ENCODE measurements at places on chromosomes 7 and 10.

DNA sequence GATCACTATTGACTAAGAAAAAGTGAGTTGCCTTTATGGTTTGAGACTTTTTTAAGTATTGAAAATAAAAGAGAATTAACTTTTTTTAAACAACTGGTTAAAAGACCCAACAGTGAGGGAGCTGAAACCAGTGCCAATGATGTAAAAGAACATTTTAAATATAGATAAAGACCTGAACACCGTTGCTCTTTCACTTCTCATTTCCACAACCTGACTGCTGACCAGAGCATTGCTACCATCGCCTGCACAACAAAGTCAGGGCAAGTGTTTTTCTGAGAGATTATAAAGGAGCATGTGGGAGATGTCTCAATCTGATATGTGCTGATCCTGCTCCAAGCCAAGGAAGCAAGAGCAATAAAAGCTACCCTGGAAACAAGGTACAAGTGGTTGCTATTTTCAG, 34.7 kb downstream of the IMMP2L start:
- no peak for DNase-seq

GRCh38 chr7:151120896-151121295, 34.6 kb downstream of the AGAP3 start:
- DNase-seq, result no peak

GRCh38 chr10:65312876-65313275, 1613.0 kb upstream of the LRRTM3 start:
- no peak for DNase-seq

- DNase-seq, result no peak
Observed at GRCh38 chr7:158257516-158258410, 329.9 kb downstream of the PTPRN2 start.

GRCh38 chr7:149226840-149227494, 12.5 kb upstream of the ZNF212 start:
- no peak for DNase-seq

DNA sequence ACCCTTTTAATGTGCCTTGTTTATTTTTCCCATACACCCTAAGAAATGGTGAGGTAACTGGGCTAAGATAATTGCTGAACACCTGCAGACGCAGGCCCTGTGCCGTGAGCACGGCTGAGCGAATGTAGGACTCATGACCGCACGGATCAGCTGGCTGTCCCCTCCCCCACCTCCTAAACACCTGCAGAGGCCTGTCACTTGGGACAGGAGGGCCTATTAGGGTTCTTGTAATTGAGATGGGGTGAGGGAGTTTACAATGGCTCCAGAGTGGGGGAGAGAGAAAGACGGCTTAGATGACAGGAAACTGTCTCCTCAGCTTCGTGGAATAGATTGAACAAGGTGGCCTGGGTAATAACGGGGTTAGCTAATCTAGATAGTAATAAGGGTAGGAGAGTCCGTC, 291.7 kb upstream of the HABP2 start:
- DNase-seq, result no peak

DNA sequence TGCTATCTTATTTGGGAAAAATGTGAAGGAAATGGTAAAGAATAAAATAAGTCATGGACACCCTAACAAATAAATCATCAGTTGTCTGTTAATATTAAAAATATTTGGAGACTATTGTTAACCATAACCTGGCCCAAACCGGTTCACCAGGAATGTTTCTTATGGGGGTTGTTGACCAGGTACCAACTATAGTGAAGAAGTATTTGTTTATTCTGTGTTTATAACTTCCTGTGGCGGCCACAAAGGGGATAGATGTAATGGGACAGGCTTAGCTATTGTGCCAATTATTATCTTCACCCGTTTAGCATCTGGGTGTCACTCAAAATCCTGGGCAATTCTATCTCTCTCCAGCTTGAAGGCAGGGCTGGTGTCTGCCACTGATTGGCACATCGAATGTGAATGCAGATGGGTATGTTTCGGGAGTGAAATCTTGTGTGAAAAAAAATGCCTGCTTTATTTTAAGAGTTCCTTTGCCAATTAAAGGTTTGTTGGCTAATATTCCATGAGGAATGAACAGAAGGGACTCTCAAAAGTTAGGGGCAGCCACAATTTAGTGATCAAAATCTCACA, 500.9 kb downstream of the ARL4A start:
- no peak for DNase-seq

DNA sequence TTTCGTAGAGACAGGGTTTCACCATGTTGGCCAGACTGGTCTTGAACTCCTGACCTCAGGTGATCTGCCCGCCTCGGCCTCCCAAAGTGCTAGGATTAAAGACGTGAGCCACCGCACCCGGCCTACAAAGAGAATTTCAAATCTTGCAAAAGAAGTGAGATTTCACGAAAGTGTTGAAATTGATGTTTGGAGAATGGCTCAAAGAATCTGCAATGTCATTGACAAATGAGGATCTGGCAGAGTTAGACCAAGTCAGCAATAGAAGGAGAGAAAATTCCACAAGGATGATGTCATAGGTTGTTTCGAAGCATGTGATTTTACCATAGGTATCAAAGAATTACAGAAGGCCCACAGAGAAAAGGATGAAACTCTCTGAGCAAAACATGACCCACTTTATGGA, 71.7 kb downstream of the LYZL2 start:
- DNase-seq, result no peak

- no peak for DNase-seq
Observed at GRCh38 chr10:89082086-89082485, 91.5 kb downstream of the FAS start.

GRCh38 chr7:91668217-91668616, 212.3 kb downstream of the MTERF1 start:
- no peak for DNase-seq

DNA sequence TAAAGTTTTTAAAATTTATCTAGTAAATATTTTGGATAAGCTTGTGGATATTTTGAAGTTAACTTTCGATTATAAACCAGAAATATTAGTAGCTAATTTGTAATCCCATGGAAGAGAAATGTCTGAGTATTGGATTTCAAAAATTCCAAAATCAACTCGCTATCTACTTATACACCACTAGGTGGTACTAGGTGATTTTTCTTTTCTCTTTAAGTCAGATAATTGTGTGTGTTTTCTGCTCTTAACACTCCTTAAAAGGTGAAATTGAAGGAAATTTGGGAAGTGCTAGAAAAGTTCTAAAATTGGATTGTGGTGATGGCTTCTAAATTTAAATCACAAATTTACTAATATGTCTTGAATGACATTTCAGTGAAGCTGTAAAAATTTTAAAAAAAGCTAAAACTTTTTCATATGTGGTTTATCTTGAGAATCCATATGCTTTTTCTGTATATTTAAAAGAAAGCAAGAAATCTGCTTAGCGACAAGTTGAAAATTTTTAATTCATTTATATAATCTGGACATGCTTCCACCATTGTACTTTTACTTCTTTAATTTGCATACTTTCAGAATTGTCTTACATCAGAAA, 90.2 kb downstream of the IPMK start:
- peak; percentile 14 for DNase-seq

GRCh38 chr7:143416565-143417149, 8.0 kb upstream of the EPHA1 start:
- DNase-seq, result peak; percentile 46

DNA sequence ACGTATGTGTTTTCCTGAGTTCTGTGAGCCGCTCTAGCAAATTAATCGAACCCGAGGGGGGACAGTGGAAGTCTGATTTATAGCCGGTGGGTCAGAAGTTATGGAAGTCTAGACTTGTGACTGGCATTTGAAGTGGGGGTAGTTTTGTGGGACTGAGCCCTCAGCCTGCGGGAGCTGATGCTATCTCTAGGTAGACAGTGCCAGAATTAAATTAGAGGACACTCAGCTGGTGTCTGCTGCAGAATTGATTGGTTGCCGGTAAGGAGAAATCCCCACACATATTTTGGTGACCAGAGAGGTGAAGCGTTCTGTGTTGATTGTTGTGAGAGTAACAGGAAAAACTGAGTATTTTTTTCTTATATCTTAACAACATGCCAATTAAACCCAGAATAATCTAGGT, 143.8 kb upstream of the ADCY1 start:
- no peak for DNase-seq

GRCh38 chr10:71741029-71741428, 21.5 kb upstream of the C10orf105 start:
- DNase-seq, result no peak

DNA sequence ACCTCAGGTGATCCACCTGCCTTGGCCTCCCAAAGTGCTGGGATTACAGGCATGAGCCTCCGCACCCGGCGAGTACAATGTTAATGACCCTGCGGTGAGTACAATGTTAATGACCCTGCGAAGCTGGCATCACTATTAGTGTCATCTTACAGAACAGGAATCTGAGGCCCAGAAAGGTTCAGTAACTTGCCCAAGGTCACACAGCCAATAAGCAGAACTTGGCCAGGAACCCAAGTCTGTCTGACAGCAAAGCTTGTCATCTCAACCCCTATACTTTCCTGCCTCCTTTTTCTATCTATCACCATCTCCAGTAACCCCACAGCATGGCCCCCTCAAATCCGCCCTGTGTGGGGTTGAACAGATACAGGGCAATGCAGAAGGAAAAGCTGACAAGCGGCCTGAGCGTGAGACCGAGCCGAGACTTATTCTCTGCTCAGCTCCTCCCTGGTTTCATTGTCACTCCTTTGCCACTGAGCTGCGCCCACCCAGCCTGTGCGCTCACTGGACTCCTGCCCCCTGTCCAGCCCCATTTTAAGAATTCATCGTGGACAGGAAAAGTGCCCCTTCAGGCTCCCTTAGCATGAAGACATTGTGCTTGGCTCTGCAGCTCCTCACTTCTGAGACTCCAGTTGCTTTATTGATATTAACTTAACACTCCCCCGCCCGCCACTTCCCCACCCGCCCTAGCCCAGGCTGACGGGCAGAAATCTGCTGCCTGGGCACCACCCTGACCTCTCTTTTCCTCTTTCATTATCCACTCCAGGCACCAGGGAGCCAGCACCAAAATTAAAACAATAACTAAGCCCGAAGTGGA, 58.1 kb upstream of the LBX1 start:
- no peak for DNase-seq

DNA sequence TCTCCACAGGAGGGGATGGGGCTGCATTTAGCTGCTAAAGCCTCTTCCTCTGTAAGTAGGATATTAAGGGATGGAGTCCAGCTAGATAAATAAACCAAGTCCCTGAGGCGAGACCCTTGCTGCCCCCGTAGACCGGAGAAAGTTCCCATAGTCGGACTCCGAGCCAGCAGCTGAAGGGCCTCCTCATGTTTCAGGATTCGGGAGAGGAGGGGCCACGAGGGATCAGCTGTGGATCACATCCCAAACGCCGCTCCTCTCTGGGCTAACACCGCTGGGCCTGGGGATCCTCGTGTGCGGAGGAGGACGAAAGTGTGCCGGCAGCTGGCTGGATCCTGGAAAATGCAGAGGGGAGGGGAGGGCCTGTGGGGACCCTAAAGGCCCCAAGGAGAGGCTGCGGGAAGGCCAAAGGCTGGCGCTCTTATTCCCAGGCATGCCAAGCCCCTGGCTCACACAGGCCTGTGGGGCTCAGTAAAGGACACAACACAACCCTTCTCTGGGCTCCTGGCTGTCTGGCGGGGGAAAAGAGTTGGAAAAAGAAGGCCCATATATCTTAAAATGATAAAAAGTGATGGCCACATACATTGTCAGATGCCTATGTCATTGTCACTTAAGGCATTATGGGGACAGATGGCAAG, 82.5 kb upstream of the TMEM72 start:
- no peak for DNase-seq

DNA sequence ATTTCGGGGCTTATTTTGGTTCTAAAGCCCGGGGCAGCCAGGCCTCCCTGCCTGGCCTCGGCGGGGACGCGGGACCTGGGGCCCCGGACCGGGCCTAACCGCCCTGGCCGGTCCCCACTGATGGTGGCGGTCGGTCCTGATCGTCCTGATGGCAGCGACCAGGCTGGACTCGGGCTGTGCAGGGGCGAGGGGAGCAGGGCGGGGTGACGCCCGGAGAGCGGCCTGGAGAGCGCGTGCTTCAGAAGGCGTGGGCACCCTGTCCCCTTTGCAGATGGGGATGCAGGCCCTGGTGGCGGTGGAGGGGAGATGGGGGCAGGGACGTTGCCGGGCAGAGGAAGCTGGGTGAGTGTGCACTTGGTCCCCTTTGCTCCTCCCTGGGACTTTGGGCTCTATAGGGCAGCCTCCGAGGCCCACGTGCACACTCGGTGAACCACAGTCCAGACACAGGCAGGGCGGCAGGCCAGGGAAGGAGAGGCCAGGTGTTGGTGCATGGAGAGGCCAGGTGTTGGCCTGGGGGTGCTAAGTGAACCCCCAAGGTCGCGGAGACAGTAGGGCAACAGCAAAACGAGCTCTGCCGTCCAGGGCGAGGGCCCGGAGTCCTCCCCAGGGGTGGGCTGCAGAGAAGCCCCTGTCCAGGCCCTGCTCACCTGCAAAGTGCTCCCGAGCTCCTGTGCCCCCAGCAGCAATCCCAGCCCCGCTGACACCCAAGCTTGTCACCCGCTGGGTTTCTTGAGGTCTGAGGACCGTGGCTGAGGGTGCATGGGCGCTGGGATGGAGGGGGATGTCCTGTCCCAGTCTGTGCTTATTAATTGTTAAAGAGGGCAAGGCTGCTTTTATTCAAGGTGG, 42.4 kb upstream of the FAM20C start:
- DNase-seq, result peak; percentile 21

DNA sequence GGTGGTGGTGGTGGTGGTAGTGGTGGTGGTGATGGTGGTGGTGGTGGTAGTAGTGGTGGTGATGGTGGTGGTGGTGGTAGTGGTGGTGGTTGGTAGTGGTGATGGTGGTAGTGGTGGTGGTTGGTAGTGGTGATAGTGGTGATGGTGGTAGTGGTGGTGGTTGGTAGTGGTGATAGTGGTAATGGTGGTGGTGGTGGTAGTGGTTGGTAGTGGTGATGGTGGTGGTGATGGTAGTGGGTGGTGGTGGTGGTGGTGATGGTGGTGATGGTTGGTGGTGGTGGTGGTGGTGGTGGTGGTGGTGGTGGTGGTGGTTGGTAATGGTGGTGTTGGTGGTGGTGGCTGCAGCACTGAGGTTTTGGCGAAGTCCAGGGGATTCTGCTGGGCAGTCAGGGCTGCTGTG, 58.5 kb downstream of the TMEM130 start:
- no peak for DNase-seq

- DNase-seq, result no peak
Observed at GRCh38 chr10:75470901-75471300, 39.5 kb downstream of the LRMDA start.

GRCh38 chr7:118109607-118110006, 74.4 kb upstream of the LSM8 start:
- DNase-seq, result peak; percentile 10

GRCh38 chr7:157506268-157506667, 169.5 kb downstream of the DNAJB6 start:
- no peak for DNase-seq

GRCh38 chr7:157516911-157517781, 180.3 kb downstream of the DNAJB6 start:
- DNase-seq, result no peak

DNA sequence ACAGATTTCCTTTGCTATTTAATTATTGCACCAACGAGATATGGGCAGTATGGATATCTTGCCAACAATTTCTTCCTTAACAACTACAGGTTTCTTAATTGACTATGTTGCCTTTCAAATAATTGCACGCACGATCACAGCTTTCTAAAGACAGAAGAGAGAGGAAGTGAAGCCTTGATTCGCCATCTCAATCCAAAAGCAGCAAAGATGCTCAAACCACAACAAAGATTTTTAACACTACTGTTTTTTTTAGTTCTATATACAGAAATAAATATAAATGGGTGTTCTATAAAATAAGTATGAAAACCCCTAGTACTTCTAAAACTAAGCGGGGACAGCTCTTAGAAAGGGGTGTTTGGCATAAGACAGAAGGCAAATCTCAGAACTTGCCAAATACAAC, 251.3 kb downstream of the SFMBT2 start:
- no peak for DNase-seq

GRCh38 chr10:71218046-71218650, 5.8 kb downstream of the UNC5B start:
- no peak for DNase-seq

GRCh38 chr10:13882119-13882711, 295.4 kb downstream of the PRPF18 start:
- DNase-seq, result no peak

Measured in NCI-H774 (cell line).